DMS 273 treated with DMSO at 0.1 percent for 48 hours (cell line): ENCODE measurements at places on chromosomes 5 and 9.

DNA sequence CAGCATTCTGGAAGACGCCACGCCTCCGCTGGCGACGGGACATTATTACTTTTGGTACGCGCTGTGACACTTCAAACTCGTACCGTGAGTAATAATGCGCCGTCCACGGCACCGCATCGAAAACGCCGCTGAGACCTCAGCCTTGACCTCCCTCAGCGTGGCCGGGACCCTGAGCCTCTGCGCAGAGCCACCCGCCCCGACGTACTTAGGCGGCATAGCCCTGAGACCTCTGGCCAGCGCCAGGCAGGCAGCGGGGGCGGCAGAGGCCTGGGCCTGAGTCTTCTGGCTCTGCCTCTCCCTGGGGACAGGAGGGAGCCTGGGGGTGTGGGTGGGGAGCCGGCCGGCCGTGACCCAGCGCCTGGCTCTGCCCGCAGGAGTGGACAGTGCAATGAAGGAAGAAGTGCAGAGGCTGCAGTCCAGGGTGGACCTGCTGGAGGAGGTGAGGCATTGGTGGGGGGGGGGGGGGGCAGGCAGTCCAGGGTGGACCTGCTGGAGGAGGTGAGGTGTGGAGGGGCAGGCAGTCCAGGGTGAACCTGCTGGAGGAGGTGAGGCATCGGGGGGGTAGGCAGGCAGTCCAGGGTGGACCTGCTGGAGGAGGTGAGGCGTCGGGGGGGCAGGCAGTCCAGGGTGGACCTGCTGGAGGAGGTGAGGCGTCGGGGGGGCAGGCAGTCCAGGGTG, 8.0 kb downstream of the EGFL7 start:
- no peak for DNase-seq

GRCh38 chr9:134484479-134484878, 157.1 kb upstream of the COL5A1 start:
- DNase-seq = no peak

GRCh38 chr5:3010953-3011763, 259.7 kb upstream of the IRX2 start:
- no peak for DNase-seq

- no peak for DNase-seq
Observed at GRCh38 chr9:131259432-131259898, 16.8 kb downstream of the FAM78A start.
